Activated CD4-positive, CD25-positive, alpha-beta regulatory T cell treated with anti-CD3 and anti-CD28 coated beads, Interleukin-2, amount 50 U/mL, for 72 hours (primary cell): ENCODE measurements at places on chromosomes 7 and 10.
A peak's percentile ranks its signal among the peaks of the same experiment; 100 is the strongest.

GRCh38 chr7:104943502-104944343 lies 70.3 kb upstream of the KMT2E start:
- peak; percentile 58 for DNase-seq

DNA sequence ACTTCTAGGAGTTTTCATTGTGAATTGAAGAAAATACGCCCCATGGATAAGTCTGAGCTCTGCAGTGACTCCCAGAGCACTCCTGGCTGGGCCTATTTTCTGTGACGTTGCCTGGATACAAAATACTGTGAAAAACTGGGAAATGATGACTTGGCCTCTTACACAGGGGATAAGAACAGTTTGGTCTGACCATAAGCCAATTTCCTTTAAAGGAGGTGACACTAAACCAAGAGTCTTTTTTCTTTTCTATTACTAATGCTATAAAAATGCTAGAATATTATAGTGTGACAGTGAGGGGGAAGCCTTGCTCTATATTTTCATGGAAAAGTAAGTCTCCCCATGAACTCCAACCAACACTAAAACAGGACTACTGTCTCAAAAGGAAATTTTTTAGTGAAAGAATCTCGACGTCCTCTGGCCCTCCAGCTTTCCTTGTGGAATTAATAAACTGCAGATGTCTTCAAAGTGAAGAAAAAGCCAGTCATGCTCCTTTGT lies 45.5 kb downstream of the MYOF start:
- DNase-seq, result no peak

- DNase-seq, result no peak
Measured at GRCh38 chr7:44403775-44404174, 78.4 kb upstream of the CAMK2B start.

GRCh38 chr10:14879124-14879927 lies 660 bp downstream of the SUV39H2 start:
- DNase-seq, result peak; percentile 55
